ENCODE measurements at places on chromosomes 13 and 19. TPM values are rescaled to one million over a fixed set of nuclear protein-coding genes. Genes with fewer than 3 reads are reported as not detected.

The ZNF571 gene
- total RNA-seq = 5.9 TPM

- DNase-seq = peak; percentile 89
Observed at GRCh38 chr19:41324921-41325639, 15.1 kb downstream of the CCDC97 start.

The CRYL1 gene
- 19.4 TPM for total RNA-seq

DNA sequence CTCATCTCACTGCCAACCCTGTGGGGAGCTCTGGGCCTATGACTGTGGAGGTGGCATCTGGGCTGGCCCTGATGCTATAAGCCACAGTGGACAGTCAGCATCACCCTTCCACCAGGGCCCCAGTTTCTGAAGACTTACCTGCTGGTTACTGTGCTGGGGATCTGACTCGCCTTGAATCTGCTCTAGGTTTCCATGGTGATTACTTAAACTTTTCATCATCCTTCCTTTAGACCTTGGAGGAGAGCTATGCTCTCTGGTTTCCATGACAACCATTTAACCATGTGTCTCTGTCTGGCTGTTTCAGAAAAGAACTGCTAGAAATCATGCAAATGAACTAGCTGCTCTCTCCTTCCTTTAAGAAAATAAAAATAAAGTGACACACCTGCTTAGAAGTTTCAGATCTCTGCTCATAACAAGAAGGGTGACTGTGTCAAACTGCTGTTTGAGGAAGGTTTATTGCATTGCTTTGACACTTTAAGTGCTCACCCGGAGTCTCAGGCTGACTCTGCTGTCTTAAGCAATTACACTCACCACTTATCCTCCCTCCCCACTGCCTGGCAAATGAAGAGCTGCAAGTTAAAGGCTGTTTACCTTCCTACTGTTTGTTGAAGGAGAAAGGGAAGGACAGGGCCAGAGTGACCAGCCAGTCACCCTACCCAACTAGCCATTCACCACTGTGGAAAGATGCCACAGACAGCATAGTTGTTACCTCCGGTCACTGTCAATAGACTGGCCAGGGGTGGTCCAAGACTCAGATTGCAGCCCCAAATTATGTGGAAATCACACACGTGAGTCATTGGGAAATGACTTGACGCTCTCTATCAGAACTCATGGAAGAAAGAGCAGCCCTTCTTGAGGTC lies 87.6 kb downstream of the HSPH1 start:
- no peak for DNase-seq

DNA sequence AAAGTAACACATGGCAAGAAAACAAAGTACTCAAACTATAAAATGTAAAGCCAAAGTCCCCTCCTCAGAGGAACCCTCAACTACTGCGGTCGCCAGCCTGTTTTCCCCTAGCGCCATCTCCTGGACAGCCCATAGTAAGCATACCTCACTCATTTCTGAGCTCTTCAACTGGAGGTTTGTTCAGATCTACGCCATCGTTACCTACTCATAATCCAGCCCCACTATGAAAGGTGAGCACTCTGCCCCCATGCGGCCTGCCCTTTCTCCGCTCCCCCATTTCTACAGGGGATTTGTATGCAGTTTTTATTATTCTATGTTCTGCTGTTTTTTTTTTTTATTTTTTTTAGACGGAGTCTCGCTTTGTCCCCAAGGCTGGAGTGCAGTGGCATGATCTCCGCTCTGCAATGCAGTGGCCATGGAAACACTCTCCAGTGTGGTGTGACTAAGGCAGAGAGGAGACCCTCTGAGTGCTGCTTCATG lies 26.2 kb downstream of the OPA3 start:
- no peak for DNase-seq

DNA sequence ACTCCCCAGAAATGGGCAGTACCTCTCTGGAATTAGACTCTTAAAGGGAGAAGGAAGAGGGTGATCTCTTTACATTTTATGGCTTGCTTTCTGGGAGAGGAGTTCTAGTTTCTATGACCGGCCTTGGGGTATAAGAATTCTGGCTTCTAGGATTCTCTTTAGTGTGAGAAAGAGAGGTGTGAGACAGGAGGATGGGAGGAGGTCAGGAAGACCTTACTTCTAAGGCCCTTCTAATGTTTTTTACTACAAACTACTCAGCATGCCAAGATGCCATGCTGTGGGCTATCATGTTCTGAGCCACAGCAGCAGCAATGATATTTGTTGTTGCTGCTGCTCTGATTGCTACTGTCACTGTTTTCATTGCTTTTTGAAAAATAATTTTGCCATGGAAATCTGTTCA lies 538.3 kb downstream of the SLITRK6 start:
- DNase-seq = no peak

The FPR1 gene
- not detected for total RNA-seq

DNA sequence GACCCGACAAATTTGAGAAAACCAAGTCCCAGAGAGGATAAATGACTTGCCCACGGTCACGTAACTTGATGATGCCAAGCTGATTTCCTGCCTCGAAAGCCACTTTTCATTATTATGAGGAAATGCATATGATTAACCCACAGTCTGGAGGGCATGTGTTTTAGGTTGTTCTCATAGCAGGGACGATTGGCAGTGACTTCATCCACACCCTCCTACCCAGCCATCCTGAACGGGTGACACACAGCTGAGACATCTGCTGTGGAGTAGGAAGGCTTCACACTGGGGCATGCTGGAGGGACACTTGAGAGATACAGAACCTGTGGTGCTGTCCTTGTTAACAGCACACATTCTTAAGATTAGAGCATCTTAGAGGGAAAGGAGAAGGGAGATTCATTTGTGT lies 65.4 kb upstream of the WDFY2 start:
- no peak for DNase-seq

DNA sequence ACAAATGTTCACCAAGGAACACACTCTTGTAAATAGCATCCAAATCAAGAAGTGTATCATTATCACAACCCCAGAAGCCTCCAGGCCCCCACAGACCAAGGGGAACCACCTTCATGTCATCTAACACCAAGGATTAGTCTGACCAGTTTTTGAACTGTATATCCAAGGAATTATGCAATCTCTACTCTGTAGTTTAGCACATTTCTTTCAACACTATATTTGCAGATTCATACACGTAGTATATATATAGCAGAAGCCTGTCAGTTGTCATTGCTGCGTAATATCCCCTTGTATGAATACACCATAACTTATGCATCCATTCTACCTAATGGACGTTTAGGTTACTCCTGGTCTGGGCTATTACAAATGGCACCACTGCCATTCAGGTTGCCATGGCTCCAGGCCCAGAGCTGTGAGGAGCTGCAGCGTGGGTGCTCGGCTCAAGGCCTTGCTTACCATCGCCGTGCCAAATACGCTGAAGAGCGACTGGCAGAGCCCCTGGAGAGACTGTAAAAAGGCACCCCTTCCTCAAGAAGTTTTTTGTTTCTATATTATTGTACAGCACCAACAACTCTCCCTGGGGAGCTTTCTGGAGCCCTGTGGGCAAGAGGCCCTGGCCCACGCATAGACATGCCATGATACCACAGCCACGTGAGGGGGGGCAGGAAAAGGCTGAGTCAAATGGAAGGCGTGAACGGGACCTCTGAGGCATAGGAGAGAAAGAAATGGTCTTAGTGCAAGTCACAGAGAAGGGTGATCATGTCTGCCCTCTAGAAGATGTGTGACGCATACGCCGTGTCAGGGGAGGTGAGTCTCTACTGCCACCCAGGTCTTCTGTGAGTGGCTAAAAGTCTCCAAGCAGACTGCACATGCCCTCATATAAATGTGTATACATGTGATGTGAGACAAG lies 10.8 kb downstream of the LATS2 start:
- no peak for DNase-seq

The LGALS14 gene
- total RNA-seq = not detected

DNA sequence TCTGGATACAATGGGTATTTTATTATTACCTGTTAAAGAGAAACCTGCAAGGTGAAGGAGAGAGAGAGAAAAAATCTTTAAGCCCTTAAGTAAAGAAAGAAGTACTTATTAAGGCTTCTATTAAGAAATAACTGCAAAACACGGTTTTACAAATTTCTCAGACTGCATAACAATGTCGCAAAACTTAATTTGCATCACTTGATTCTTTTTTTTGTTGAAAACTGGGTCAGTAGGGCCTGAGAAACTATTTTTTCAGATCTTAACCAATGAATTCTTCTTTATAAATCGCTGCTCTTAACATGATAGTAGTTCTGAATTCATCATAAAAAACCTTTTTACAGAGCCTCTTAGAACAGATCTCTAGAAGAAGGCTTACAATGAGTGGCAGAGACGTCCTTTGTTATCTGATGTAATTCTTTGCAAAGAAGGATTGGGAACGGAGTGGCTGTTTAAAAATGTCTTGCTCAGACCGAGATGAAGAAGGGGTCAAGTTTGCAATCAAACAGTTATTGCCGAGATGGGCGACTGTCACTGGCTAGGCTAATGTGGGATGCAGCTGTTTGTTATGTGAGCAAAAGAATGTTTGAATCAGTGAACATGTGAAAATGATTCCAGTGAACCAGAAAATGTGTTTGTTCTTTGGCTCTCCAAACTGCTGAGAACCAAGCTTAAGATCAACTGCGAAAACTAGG lies 76.3 kb downstream of the ZNF536 start:
- DNase-seq = no peak

- DNase-seq = no peak
Observed at GRCh38 chr19:38120471-38121025, 103.5 kb downstream of the DPF1 start.

DNA sequence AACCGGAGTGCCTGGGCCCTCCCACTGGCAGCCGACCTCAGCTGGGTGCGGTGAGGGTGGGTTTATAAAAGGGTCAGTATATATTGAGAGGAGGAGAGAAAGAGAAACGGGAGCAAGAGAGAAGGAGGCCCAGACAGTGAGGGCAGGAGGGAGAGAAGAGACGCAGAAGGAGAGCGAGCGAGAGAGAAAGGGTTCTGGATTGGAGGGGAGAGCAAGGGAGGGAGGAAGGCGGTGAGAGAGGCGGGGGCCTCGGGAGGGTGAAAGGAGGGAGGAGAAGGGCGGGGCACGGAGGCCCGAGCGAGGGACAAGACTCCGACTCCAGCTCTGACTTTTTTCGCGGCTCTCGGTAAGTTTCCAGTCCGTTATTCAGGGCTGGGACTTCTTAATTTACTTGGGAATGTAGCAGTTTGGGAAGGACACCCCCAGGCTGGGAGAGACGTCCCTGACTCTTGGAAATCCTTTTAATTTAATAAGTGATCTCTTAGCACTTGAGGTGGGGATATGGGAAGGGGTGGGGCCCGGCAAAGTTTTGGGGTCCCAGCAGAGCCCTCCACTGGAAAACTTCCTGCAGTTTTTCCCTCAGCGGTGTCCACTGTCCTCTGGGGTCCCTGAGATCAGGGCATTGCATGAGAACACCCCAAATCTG lies at the start of gene EMP3:
EMP3 (plus strand) TSS at position 288 of the 646 bp plus-strand sequence. CDS start 1,293 bp downstream, outside the sequence.
- peak; percentile 95 for DNase-seq

DNA sequence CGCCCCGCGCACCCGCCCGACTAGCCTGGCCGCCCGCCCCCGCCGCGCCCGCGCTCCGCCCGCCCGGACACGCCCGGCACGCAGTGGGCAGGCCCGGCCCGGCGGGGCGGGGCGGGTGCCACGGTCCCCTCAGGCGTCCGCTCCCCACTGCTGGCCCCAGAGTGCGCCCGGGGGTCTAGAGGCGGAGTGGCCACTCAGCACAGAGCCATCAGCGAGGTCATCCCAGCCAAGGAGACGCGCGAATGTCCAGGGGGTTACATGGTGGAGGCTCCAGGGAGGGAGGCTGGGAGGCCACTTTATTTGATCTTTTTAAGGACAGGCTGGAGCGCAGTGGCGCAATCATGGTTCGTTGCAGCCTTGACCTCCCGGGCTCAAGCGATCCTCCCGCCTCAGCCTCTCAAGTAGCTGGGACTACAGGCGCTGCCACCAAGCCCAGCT lies 236 bp upstream of the TINCR start:
- DNase-seq = no peak

DNA sequence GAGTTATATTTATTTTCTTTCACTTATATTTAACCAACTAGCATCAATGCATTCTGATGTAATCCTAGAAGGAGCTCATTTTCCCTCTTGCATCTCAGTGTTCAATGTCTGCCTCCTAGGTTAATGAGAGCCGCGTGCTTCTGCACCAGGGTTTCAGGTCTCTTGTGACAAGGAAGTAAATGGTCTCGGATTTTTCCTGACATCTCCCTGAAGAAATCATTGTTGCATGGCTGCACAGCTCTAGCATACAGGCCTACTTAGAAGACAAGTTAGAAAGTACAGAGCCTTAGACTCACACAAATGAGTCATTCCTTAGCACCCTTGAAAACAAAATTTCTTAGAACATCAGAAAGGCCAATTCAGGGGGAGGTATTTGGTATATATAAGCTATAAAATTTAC lies 57.2 kb upstream of the KLF12 start:
- DNase-seq = no peak

DNA sequence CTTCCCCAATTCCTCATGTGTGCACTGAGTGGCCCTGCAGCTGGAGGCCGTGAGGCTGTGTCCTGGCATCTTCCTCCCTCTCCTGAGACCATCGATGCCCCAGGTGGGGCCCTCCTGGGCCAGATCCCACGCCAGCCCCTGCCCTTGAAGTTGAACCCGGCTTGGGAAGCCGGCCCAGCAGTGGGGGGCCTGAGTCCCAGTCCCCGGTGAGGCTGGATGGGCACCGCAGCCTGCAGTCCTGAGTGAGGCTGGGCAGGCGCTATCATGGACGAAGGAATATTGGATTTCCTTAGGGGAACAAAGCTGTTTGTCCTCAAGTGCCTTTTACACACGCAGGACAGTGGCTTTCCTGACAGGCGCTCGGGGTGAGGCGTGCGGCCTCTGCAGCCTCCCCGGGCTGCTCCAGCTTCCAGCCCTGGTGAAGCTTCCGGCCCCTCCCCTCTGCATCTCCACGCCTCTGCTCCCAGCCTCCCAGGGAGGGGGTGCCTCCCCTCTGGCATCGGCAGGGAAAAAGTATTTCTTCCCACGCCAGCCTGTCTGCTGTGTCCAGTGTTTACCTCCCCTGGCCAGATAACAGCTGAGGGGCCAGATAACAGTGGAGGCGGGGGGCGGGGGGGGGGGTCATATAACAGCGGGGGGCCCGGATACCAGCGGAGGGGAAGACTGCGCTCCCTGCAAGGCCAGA lies 159.5 kb downstream of the KDM4B start:
- DNase-seq = peak; percentile 92

DNA sequence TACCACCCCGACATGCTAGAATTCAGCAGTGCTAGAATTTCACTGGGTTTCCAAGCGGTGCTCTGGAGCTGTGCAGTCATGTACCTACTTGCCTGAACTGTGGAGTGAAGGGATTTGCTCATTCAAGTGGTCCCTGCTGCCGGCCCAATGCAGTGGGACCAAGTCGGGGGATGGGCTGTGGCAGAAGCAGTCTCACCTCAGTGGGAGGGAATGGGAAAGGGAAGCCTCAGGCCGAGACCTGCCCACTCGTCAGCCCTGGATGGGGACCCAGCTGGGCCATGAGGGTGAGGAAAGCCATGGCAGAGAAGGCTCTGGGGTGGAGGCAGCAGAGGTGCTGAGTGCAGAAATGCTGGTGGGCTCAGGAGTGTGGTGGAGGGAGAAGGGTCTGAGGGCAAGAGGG lies 14.9 kb downstream of the KLHL26 start:
- no peak for DNase-seq

The CYP4F3 gene
- total RNA-seq = not detected

The LRRC63 gene
- not detected for total RNA-seq
